Activated CD4-positive, alpha-beta T cell treated with anti-CD3 and anti-CD28 coated beads, Interleukin-2, amount 10 ng/mL, durations not matched to agents 7 days and 5 days (primary cell): ENCODE measurements at places on chromosomes 3 and 15. TPM values are rescaled to one million over a fixed set of nuclear protein-coding genes. Genes with fewer than 3 reads are reported as not detected.

Gene GOLGA8G
- not detected for total RNA-seq

Gene OR5K4
- not detected for total RNA-seq

Gene WDR93
- not detected for total RNA-seq

Gene UBA5
- 37.8 TPM for total RNA-seq

Gene BRK1
- total RNA-seq: 115 TPM

Gene KLF15
- not detected for total RNA-seq

Gene SUCNR1
- not detected for total RNA-seq

Gene EPHA3
- not detected for total RNA-seq

Gene PAK6
- 0.35 TPM for total RNA-seq

Gene GPR27
- total RNA-seq: 1.0 TPM

Gene TTLL13
- 0.87 TPM for total RNA-seq

Gene ADGRG7
- not detected for total RNA-seq

Gene CAPN3
- 5.5 TPM for total RNA-seq

Gene SPATA12
- total RNA-seq: not detected

Gene CHRM5
- not detected for total RNA-seq

Gene CNTN4
- not detected for total RNA-seq

Gene ACP3
- not detected for total RNA-seq

Gene UBR1
- 27.8 TPM for total RNA-seq

Gene FYCO1
- total RNA-seq: 15.1 TPM

Gene ZPLD1
- total RNA-seq: not detected

Gene DNAH12
- total RNA-seq: 0.06 TPM

Gene CERS3
- 0.62 TPM for total RNA-seq

Gene FGD5
- 0.17 TPM for total RNA-seq

Gene GRAMD2A
- not detected for total RNA-seq

Gene NAALADL2
- not detected for total RNA-seq

Gene KCNAB1
- not detected for total RNA-seq

Gene LXN
- 11.5 TPM for total RNA-seq

Gene P2RY1
- total RNA-seq: 0.17 TPM

Gene GNAT1
- total RNA-seq: not detected

Gene SLC2A2
- not detected for total RNA-seq

Gene GOLGA6L10
- total RNA-seq: 0.54 TPM

Gene ALDH1A3
- total RNA-seq: not detected

Gene HCLS1
- 339 TPM for total RNA-seq

Gene MESP1
- 1.1 TPM for total RNA-seq

Gene TTLL3
- 51.1 TPM for total RNA-seq

Gene SENP7
- total RNA-seq: 32.1 TPM

Gene SCAANT1
- not detected for total RNA-seq

Gene LMAN1L
- total RNA-seq: 0.87 TPM

Gene RARRES1
- total RNA-seq: not detected

Gene UBAP1L
- total RNA-seq: 5.3 TPM

Gene TRIM71
- total RNA-seq: not detected

Gene STRIT1
- total RNA-seq: not detected

Gene SYNPR
- not detected for total RNA-seq

Gene GOLGA8J
- 0.65 TPM for total RNA-seq
